ENCODE measurements at places on chromosomes 4 and X.

DNA sequence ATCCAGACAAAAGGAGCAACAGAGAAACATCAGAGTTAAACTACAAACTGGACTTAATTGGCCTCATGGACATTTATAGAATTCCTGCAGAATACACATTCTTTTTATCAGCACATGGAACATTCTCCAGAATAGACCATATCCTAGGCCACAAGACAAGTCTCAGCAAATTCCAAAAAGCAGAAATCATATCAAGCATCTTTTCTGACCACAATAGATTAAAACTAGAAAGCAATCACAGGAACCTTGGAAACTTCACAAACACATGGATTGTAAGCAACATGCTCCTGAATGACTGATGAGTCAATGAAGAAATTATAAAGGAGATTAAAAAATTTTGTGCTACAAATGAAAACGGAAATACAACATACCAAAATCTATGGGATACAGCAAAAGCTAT is 526.7 kb downstream of the PCDH7 start:
- DNase-seq = no peak

GRCh38 chrX:53481816-53482465 is 47.8 kb upstream of the HSD17B10 start:
- DNase-seq = no peak

- no peak for DNase-seq
These were observed 505.6 kb downstream of the RAPGEF2 start for GRCh38 chr4:159608436-159608835.

GRCh38 chrX:9873952-9874351 is 87.7 kb downstream of the SHROOM2 start:
- no peak for DNase-seq

DNA sequence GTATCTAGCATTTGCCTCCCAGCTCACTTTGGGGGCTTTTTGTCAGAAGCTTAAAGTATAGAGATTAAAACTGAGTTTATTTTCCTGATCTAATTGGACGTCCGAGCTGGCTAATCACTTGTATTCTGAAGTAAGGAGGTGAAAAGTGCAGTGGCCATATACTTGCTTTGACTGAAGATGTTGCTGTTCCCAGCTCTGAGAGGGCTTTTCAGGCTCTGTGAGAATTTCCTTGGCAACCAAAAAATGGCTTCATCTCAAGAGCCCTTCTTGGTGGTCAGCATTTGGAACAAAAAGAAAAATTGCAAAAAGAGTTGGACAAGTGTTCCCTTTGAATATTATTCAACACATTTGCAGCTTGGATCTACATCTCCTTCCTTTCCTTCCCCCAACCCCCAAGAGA is 67.0 kb downstream of the SLC4A4 start:
- no peak for DNase-seq

DNA sequence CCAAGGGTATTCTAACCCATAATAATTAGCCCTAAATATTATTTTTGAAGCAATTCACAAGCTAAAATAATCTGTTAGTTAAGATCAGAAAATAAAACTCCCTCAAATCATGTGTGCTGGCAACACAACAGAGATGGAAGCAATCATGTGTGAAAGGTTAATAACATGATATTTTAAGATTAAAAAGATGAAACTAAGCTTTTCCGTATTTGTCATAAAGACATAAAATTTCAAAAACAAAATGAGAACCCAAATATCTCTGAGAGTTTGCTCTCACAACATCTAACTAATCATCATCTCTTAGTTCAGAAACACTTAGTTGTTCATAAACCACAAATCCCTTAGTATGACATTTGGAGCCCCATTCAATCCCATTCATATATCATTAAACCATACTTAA is 749.1 kb downstream of the CCSER1 start:
- DNase-seq = no peak

DNA sequence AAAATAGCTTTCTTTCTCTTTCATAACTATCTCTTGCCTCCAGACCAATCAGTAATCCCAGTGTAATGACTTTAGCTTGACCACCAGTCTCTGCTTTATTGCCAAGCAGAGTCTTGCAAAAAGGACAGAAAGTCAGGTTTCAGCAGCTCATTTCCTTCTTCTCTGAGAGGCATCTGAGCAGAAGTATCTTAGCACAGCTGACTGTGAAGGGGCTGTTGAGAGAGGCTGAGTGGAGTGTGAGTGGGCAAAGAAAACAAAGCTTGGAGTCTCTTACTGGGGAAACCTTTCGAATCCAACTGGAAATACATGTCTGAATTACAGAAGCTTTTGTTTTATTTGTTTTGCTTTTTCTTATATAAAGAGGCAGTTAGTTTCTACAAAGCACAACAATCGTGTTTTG is 170.3 kb upstream of the IGFBP7 start:
- no peak for DNase-seq

DNA sequence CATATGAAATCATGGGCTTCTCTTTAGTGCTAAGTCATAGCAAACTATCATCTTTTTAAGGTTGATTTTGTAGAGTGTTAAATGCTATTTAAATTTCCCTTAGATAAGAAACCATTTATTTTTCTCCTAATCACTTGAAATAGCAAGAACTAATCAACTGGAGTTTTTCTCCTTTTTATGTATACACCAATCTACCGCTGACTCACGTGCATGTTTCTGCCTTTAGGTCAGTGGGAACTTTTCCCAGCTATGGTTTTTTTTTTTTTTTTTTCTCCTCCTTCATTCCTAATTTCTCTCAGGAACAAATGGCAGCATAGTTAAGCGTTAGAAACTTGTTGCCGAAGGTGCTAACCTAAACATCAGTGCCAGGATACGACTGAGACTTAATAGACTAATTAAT is 176.4 kb downstream of the BMPR1B start:
- DNase-seq = no peak

- DNase-seq = no peak
These were observed 205.1 kb downstream of the PPP3CA start for GRCh38 chr4:101142259-101142658.

DNA sequence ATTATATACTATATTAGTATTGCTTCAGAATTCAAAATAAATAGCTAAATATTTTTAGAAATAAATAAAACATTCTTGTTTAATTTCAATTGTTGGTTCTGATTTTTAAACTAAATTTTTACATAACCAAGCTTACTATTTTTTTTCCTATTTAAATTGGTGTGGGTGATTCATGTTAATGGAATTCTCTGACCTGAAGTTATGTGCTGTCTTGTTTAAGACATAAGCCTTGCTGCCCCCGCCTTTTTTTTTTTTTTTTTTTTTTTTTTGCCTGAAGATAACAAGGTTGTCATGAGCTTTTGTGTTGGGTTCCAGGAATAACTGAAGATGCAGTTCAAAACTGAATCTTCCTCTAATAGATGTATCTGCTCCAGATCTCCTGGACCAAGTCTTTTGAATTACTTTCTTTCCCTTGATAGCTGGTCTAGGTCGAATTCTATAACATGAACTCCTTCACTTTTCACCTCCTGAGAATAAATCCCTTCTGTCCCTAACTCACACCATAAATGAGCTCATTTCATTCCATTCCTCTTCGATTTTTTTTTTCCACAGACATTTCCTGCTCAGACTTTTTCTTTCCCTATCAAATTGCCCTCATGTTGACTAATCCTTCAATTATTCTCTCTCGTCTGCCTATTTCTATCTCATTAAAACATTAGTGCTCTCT is 261.5 kb upstream of the FTHL17 start:
- no peak for DNase-seq

DNA sequence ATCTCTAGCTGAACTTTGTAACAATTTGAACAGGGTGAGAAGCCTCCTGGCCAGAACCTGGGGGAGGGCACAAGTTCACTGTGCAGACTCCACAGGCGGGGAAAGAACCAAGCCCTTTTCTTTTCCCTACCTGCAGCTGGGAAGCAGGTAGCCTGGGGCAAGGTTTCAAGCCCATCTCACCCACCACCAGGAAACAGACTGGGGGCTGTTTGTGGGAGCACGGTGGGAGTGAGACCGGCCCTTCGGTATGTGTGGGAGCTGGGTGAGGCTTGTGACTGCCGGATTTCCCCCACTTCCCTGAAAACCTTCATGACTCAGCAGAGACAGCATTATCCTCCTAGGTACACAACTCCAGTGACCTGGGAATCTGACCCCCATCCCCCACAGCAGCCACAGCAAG is 211.7 kb downstream of the ZNF674 start:
- DNase-seq = no peak

DNA sequence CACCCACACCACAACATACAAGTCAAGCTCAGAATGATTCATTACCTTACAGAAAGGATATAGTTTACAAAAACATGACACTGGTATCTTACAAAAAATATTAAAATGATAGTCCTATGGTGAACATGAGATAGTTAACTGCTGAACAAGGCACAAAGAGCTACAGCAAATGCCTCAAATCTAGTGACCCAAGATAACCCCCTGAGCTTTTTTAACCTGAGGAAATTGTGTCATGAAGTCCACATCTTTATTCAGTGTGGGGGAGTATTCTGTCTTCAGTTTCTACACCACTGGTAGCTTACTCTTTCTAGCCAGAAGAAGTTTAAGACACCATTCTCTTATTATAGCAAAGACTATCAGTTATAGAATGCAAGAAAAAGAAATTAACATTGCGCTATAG is 218.7 kb downstream of the MAPK10 start:
- DNase-seq = no peak

DNA sequence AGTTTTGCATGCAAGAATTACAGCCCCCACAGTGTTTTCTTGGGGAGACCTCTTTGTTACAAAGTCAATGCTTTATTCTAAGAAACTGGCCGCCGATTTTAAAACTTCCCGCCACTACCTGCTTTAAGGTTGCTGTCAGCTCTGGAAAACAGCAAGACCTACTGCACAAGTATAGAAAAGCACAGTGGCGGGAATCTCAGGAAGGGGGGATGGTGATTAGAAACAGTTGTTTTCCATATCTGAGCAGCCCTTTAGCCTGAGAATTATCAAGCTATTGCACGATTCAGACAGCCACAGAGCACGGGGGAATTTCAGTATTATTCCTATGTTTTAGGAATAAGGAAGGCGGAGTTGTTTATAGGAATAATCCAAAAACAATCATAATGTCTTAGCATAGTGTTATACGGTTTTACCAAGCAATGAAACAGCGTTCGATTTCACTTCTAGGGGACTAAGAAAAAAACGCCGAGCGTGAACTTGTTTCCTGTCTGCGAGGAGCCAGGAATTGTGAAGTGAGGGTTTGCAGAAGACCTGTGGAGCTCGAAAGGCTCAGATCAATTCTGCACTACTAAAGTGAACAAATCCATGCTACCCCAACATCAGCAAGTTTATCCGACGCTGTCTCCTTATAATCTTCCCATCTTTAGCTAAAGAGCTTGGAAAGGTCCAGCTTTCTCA is 81.3 kb downstream of the HMGN5 start:
- DNase-seq = no peak

DNA sequence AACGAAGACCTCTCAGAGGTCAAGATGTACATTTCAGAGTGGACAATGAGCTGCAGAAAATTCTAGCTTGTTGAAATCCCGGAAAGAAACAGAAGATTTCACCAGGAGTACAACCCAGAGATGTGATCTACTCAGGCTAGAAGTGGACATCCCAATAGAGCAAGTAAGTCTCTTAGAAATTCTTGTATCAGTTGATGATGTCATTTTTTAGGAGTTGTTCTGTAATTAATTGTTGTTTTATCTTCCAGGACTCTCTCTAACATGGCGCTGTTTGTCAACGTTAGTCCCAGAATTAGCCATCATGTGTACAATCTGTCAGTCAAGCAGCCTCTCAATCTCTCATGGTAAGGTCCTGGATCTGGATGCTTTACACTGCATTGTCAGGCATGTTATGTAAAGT is 174.4 kb downstream of the GRIA3 start:
- DNase-seq = no peak

DNA sequence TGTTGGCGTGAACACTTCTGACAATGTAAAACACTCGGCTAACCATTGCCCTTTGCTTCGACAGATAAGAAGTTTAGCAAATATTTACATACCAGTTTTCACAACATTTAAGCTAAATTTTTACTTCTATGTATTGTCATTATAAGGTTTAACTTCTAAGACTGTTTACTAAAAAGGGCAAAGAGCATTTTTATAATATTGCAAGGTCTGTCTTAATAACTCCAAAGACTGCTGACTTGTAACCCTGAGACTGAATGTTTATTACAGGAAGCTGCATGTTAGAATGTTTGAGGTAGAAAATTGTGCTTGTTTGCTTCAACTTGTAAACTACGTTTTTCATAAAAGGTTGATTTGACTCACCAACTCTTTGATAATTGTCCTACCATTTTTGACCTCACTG is 213.2 kb upstream of the RPS6KA3 start:
- DNase-seq = no peak

Data from esophagus squamous epithelium (tissue), 5 donors.